Mesenteric fat pad (tissue), 1 donor: ENCODE measurements at places on chromosomes 5 and 9. TPM values are rescaled to one million over a fixed set of nuclear protein-coding genes. Genes with fewer than 3 reads are reported as not detected.
A peak's percentile ranks its signal among the peaks of the same experiment; 100 is the strongest.

The NRARP gene
- 16.3 TPM for total RNA-seq

The PCAT7 gene
- not detected for total RNA-seq

The NUTM2F gene
- total RNA-seq, result not detected

The ESM1 gene
- not detected for total RNA-seq

The NSMF gene
- 37.4 TPM for total RNA-seq

The FBXO4 gene
- total RNA-seq, result 11.2 TPM

The ZNF462 gene
- 45.2 TPM for total RNA-seq

The SPINK6 gene
- total RNA-seq, result not detected

The TLR4 gene
- total RNA-seq, result 62.8 TPM

The FGF18 gene
- total RNA-seq, result 1.7 TPM

The ADRA1B gene
- 6.6 TPM for total RNA-seq

The DNM1 gene
- 24.1 TPM for total RNA-seq

- DNase-seq, result no peak
Measured at GRCh38 chr5:52910071-52910470, 79.1 kb upstream of the ITGA2 start.

- DNase-seq, result no peak
Measured at GRCh38 chr5:107805166-107805565, 134.4 kb upstream of the EFNA5 start.

- no peak for DNase-seq
Measured at GRCh38 chr5:179668391-179668790, 12.4 kb downstream of the CBY3 start.

GRCh38 chr5:112077180-112077579 lies 320.2 kb upstream of the NREP start:
- no peak for DNase-seq

DNA sequence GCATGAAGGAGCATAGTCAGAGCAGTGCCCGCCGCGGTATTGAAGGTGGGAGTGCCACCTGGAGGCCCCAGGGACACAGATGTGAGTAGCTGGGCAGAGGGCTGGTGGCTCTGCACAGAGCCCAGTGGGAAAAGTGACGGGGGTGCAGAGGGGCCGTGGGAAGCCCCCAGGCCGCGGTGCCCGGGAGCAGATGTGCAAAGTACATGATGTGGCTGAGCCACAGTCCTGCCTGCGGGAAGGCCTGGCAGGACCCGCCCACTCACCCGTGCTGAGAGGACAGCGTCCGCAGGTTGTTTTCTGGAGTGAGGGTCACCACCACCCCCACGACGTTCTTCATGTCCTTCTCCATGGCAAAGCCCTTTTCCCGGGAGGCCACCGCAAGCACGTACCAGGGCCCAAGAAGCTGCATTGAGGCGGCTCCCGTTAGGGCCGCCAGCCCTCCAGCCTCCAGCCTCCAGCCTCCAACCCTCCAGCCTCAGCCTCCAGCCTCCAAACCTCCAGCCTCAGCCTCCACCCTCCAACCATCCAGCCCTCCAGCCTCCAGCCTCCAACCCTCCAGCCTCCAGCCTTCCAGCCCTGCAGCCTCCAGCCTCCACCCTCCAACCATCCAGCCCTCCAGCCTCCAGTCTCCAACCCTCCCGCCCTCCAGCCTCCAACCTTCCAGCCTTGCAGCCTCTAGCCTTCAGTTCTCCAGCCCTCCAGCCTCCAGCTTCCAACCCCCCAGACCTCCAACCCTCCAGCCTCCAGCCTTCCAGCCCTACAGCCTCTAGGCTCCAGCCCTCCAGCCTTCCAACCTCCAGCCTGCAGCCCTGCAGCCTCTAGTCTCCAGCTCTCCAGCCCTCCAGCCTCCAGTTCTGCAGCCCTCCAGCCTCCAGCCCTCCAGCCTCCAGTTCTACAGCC lies 914 bp downstream of the LCN6 start:
- DNase-seq, result no peak

GRCh38 chr9:27425827-27426510 lies 98.1 kb upstream of the IFNK start:
- DNase-seq, result no peak

DNA sequence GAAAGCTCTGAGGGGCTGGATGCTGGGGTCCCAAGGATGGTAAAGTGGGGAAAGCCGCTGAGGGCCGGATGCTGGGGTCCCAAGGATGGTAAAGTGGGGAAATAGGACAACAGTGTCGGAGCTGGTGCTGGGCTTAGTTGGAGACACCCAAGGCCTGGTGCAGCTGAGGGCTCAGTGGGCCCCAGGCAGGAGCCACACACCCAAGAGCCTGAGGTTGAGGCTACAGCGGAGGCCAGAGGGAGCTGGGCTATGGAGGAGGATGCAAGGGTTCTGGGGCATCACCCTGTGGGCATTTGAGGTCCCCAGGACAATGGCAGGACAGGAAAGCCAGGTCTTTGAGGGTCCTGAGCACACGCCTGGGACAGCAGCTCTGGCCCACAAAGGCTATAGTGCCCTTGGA lies 19.1 kb upstream of the SLC9A3 start:
- DNase-seq, result no peak

- no peak for DNase-seq
Measured at GRCh38 chr5:102958481-102959011, 161.4 kb downstream of the GIN1 start.

- DNase-seq, result no peak
Measured at GRCh38 chr9:24073007-24073592, 247.1 kb upstream of the ELAVL2 start.

- no peak for DNase-seq
Measured at GRCh38 chr5:34005681-34006080, 2.2 kb downstream of the AMACR start.

DNA sequence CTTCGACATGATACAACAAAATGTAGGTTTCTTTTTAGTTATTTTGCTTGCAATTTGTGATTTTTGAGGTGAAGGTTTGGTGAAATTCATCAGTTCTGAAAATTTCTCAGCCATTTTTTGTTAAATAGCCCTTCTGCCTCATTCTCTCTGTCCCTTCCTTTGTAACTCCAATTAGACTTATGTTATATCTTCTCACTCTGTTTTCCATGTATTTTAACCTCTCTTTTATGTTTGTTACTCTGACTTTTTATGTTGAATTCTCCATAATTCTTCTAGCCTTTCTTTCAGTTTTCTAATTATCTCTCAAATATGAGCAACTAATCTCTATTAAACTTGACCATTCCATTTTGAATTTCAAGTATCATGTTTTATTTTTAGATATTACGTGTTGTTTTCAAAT lies 172.2 kb upstream of the VCAN start:
- no peak for DNase-seq

DNA sequence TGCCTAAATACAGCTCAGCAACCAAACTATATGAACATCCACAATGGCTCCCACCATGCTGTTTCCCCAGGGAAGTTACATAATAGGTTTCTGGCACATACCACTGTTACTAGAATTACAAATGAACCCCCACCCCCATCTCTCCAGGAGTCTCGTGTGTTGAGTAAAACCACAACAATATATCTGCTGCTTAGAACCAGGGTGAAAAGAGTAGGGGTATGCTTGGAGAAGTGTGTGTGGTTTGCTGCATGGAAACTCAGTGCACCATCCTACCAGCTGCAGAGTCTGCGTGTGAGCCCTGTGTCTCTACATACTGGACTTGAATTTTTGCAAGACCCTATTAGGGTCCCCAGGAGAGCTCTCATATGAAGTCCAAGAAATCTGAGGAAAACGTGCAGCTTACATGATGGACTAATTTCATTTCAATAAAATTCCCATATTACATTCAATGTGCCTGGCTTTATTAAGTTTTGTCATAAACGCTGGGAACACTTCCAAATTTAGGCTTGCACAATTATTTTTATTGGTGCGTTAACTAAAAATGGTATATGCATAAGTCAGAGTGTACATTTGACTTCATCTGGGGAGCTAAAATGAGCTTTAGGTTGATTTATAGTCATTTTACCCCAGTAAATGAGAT lies 104.5 kb upstream of the NFIB start:
- no peak for DNase-seq

- DNase-seq, result no peak
Measured at GRCh38 chr9:99058964-99059921, 45.7 kb upstream of the TGFBR1 start.

DNA sequence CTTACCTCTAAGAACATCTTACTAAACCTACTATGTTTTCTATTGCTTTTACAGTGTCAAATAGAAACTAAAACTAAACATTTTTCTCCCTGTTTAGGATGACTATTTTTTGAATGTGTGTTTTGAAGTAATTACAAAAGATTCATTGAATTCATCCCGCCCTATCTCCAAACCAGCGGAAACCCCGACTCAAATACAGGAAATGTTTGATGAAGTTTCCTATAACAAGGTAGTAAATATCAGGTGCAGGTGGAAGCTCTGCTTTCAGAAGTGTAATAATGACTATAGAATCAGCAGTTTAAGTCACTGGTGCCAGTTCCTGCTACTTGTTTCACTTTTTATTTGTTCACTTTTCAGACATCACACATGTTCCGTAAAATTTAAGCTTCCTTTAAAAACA lies 20.0 kb downstream of the ERAP2 start:
- no peak for DNase-seq

GRCh38 chr5:91638010-91638409 lies 254.9 kb upstream of the ARRDC3 start:
- DNase-seq, result no peak

GRCh38 chr9:125890826-125891225 lies 143.7 kb downstream of the PBX3 start:
- DNase-seq, result no peak

DNA sequence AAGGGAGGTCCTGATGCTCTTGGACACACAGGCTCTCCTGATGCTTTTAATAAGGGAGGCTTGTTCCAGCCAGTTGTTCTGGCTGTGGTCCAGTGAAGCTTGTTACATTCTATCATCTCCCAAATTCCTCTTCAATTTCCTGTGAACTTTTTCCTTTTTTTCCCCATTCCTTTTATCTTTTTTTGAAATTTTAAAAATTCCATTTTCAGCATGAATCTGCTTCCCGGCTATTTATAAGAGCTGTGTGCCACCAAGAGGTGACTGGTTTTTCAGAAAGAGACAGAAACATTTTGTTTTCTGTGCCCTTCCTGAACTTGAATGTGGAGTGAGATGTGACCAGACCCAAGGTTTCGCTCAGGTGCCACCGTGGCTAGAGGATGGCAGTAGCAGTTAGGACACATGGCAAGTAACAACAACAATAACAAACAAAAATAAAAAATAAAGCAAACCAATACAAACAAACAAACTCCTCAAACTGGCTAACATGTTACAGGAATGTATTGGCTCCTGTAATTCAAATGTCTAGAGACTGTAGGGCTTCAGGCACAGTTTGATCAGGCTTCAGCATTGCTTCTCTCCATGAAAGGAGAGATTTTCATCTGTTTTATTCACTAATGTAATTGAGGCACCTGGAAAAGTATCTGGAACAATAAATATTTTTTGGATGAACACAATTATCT lies 121.1 kb downstream of the BOD1 start:
- DNase-seq, result no peak

DNA sequence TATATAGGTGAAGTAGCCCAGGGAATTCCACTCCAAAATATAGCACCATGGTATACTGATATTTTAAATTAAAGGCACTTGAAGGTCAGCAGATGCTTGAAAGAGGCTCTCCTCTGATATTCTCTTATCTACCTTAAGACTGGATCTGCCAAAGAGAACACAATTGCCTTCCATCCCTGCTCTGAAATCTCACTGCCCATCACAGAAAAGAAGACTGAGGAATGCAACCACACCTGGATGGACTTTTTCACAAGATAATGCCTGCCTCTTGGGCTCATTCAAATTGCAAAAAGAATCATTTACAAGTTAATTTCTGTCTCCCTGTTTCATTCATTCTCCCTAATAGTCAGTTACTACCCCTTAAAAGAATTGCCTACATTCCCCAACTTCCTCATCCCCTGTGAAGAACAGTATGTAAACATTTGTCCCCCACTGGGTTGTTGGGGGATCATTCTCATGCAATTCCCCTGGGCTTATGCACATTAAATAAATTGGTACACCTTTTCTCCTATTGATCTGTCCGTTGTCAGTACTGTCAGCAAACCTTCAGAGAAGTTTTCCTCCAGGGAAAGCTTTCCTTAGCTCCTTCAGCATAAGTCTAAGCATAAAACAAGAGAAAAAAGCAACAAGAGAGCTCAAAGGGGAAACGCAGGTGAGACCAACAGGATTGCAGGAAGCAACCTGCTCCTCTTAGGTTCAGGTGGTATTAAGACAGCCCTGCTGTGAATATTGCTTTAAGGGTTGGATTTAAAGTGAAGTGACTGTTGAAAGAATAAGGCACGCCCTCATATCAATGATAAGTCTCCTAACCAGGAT lies 171.4 kb upstream of the SLC30A5 start:
- no peak for DNase-seq

- no peak for DNase-seq
Measured at GRCh38 chr5:84718377-84718776, 333.7 kb upstream of the EDIL3 start.

DNA sequence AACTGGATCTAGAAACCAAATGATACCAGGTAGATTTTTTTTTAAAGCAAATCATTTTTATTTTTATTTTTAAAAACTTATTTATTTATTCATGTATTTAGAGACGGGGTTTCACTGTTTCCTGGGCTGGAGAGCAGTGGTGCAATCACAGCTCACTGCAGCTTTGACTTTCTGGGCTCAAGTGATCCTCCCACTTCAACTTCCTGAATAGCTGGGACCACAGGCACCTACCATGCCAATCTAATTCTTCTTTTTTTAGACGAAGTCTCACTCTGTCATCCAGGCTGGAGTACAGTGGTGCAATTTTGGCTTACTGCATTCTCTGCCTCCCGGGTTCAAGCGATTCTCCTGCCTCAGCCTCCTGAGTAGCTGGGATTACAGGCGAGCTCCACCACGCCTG lies 41.3 kb upstream of the CDK20 start:
- DNase-seq, result no peak

GRCh38 chr5:146334074-146334533 lies 4.5 kb upstream of the POU4F3 start:
- no peak for DNase-seq

DNA sequence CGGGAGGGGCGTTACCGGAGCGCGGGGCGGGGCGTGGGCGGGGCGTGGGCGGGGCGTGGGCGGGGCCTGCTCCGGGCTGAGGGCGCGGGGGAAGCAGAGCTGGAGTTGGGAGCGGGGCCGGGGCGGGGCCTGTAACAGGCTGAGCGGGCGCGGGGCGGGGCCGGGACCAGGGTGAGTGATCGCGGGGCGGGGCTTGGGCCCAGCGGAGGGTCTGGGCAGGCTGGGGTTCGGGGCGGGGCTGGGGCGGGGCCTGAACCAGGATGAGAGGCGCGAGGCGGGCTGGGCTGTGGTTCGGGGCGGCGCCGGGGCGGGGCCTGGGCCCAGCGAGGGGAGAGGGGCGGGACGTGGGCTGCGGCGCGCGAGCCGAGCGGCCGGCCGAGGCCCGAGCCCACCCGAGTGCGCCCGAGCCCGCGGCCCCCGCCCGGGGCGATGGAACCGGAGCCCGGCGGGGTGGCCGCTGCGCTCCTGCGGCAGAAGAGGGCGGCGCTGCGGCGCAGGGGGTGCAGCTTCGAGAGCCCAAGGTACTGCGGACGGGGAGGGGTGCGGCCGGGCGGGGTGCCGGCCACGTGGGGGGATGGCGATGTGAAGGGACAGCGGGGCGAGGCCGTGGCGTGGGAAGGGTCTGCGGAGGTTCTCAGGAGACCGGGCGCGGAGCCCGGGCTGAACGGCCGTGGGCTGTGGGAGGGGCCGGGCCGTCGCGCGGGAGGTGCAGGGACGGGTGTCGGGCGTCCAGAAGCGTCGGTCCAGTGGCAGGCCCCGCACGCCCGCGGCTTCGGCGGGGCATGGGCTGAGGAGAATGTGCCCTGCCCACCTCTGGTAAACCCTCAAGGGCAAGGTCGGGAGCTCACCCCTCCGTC lies 39.5 kb upstream of the GARNL3 start:
- DNase-seq, result peak; percentile 99

GRCh38 chr9:98933185-98933584 lies 10.5 kb upstream of the COL15A1 start:
- no peak for DNase-seq

GRCh38 chr5:76406673-76407072 lies 3.6 kb downstream of the IQGAP2 start:
- no peak for DNase-seq

- DNase-seq, result no peak
Measured at GRCh38 chr9:127791085-127791484, 5.3 kb downstream of the CDK9 start.
